Activated naive CD4-positive, alpha-beta T cell treated with Interleukin-2 at 50 U/mL for 16 hours (primary cell): ENCODE measurements at places on chromosomes 3 and 15.

GRCh38 chr15:76533060-76533820, 196.7 kb downstream of the ISL2 start:
- no peak for DNase-seq

DNA sequence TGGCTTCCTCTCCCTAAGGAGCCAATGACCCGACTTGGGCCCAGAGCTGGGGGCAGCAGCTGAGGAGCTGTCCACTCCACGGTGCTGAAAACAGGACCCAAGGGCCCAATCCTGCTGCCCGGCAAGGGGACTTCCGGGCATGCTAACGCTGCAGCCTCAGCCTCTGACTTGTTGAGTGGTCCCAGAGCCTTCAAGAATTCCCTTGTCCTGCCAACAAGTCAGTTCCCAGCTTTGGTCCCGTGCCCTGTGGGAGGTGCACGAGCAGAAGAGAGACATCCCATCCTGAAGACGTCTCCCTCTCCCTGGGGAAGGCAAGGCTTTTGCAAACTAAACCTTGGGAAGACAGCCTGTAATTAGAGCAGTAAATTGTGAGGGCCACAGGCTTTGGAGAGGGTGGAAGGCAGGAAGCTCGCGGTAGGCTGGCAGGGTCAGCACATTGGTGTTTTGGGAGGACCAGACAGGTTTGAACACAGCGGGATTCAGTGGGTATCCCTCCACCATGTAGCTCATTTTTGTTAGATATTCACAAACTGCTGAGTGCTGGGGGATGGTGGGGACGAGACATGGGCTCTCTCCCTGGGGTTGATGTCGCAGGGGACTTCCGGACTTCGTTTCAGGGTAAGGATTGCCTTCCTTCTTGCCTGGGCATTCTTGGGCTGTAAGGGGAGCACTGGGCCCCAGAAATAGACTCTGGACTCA, 29.8 kb upstream of the PRR23E start:
- DNase-seq: no peak

DNA sequence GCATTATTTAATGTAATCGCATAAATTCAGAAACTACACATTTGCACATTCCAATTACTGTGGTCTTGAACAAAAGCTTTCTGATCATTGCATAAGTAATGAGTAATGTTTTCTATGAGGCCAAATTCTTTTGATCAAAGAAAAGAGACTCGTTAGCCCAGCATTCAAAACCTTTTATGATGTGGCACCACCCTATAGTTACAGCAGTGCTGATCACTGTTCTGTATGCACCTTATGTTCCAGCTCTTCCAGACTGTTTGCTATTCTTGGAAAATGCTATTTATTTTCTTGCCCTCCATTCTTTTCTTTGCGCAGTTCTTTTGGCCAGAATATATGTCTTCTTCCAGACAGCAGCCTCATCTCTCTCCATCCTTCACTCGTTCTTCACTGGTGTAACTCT, 42.3 kb downstream of the MAP3K13 start:
- DNase-seq: no peak

GRCh38 chr15:91970142-91970541, 116.6 kb downstream of the SLCO3A1 start:
- DNase-seq: no peak

DNA sequence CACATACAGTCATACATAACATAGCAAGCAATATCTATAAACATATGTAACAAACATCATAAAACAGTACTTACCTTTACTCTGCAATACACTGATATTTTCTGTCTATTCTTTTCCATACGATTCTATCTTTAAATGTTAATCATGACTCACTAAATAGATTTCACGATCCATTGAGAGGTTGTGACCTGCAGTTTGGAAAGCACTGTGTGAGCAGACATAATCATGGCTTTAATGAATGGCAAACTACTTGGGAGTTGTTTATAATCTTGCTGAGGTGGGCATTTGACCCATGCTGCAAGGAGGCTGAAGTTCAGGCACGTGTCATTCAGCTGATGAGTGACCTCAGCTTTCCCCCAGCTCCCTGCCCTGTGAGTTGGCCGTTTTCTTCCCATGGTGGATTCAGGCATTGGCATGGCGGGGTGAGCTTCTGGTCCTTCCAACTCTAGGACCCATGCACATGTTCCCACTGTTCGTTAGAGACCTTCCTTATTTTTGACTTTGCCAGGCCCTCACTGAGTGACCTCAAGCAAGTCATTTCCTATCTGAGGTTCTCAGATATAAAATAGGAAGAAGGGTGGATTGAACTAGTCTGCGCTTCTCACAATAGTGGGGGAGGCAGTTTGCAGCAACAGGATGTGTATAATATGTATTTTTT, 41.7 kb downstream of the PAQR5 start:
- DNase-seq: no peak
